ENCODE measurements at places on chromosomes 6 and 20.

DNA sequence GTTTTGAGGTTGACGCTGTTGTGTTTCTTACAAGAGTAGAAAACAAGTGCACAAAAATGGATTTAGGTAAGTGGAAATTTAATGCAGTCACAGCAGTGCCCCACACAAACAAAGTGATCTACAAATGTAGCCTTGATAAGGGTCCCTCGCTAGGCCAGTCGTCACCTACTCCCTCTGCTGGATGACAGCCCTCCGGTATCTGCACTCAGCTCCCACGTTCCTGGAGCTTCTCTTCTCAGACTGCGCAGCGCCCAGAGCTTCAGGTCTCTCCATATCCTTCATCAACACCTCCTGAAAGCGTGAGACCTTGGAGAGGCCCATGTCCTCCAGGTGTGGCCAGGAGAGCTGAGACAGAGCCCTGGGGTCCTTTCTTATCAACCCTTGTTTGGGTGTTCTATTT lies 58.3 kb upstream of the MAP3K4 start:
- no peak for DNase-seq

DNA sequence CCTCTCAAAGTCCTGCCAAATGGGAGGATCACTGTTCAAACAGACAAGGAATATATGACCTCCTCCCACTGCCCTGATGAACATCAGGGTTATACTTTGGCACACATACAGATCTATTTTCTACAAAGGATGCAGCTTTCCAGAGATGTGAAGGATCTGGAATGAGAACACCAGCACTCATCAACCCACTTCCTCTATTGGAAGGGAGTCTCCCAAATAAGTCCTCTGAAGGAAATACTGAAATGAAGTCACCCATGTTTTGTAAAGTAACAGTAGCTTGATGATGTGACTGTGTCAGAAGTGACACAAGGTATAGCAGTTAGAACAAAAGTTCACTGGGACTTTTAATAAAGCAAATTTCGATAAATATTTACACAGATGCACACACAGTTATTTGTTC lies 104.9 kb downstream of the OGFRL1 start:
- no peak for DNase-seq

DNA sequence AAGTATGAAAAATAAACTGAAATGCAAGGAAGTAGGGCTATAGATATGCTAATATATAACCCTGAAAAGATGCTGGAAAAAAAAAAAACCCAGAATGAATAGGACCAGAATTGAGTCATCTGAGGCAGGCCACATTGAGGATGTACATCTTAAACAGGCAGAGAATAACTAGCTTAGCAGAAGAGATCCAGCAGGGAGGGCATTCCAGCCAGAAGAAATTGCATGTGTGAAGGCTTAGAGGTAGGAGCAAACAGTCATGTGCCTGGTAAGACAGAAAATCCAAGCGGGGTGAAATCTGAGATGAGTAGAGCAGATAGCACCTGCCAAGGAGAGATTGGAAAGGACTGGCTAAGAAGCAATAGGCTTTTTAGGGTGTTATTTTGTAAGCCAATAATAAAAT lies 2.6 kb downstream of the COL19A1 start:
- no peak for DNase-seq

DNA sequence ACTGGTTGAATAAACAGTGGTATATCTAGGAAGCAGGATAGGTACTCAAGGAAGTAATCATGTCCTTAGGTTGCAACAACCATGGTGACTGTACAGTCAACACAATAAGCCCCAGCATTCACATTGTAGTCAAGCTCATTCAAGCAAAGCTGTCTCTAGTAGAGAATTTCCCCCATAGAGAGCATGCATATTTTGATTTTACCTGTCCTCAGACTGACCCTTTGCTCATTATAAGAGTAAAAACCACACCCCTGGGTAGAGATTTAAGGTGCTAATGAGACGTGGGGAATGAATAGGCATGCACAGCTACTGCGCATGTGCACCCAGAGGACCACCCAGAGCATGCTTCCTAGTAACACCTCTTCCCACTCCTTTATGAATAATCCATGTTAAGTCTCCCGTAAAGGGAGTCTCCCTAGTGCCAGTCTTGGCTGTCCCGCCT lies 6.1 kb upstream of the RNF8 start:
- no peak for DNase-seq

DNA sequence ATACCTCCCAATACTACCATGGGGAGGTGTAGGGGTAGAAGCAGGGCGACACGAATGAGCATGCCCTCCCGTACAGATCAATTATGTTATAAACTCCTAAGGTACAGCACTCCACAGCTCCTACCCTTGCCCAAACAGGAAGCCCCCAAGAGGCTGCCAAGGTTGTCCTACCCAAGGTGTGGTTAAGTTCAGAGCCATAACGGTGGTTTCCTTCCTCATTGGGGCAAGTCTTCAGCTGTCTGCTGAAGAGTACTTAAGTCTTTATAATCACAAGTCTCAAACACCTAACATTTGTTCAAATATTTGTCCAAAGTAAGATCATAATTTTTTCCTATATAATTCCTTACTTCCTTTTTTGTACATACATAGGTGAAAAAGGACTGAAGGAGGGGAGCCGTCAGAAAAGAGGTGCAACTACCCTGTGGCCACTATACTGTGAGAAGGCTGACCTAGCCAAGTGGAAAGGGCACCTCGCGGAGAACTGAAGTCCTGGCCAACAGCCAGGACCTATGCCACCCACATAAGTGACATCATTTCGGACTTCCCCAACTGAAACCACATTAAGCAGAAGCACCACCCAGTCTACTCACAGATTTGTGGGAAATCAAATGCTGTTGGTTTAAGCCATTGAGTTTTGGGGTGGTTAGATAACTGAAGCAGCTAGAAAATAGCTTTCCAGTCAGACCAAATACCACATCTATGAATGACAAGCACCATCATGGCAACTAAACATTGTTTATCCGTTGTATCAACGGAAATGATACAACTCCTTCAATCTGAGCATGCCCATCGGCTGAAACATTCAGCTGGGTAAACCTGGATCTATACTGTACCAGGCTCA lies 2.9 kb upstream of the RAB22A start:
- peak; percentile 90 for DNase-seq

DNA sequence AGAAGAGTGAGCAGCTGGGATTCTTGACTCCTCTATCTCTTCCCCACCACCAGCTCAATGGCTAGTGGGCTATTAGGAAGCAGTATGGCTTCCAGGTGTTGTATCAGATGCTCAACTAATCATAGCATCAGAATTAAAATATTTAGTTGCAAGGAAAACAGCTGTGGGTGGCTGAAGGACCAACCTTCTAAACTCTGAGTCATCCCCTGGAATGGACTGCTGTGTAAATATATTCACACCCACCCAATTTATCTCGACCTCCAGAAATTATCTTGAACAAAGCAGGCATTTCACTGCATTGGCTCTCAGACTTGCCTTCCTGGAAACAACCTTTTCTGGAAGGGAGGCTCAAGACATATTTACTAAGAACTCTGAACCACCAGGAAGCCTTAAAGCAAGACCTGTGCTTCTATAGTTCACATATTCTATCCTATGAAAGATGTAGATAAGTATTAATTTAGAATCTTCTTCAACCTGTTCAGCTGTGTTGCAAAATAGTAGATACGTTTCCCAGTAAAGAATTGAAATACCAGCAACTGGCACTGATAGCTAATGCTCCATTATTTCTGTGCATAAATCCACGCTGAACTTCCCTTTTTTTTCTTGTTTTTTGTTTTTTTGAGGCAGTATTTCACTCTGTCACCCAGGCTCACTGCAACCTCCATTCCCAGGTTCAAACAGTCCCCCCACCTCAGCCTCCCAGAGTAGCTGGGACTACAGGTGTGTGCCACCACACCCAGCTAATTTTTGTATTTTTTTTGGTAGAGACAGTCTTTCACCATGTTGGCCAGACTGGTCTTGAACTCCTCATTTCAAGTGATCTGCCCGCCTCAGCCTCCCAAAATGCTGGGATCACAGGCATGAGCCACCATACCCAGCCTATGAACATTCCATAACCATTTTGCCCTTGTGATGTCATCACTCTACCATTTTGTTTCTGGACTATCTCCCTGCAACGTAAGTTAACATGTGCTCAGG lies 56.9 kb upstream of the CD2AP start:
- no peak for DNase-seq

DNA sequence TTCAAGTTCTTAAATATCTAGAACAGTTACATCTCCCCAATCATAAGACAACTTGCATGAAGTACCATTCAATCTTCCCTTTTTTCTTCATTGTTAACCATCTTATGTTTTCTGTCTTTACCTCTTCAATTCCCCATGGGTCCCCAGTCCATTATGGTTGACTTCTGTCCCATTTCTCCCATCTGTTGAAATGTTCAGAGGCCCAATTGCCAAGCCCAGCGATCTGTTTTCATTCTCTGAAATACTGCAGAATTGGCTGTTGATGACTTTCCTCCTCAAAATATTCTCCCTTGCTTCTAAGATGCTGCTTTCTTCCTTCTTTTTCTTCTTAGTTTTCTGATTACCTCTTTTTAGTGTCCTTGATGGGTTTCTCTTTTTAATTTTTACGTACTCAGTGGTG lies 26.0 kb downstream of the DSTN start:
- DNase-seq: no peak

DNA sequence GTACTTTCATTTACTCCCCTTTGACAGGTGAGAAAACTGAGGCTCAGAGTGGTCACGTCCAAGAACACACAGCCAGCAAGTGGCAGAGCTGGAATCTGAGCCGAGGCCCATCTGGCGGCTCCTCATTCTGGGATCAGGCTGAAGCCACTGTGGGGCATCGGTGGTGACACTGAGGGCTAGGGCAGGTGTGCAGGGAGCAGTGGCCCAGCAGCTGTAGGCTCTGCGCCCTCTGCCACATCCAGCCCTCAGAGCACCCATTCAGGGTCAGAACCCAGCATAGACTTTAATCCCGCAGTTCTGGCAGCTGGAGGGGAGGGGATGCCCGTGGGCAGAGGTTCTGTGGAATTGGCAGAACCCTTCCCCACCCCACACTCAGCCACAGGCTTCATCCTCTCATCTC lies 210.3 kb downstream of the PREX1 start:
- no peak for DNase-seq

DNA sequence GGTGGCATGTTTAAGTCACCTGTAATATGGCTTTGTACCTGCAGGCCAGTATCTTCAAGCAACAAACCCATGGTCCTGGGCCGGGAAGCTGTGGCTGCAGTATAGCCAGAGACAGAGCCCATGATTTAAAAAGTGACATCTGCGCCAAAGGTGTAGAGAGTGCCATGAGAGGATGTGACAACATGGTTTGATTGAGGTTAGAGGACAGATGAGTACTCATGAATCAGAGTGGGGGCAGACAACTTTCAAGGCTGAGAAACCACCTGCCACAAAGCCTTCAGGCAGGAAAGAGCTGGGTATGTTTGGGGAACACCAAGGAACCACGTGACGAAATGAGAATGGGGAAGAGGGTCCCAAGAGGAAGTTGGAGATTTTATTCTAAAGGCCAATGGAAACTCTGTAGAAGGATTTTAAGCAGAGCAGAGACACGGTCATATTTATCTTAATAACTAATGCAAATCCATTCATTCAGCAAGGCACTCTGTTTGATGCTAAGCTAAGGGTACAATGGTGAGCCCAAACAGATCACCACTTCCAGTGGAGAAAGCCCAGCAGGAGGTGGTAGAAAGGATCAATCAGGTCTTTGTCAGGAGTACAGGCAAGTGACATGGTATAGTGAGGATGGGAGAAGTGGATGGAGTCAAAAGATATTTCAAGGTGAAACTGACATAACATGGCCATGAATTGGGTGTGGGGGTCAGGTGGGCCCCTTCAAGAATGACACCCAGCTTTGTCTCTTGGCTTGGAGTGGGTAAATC lies 3.4 kb upstream of the MICAL1 start:
- DNase-seq: peak; percentile 75

DNA sequence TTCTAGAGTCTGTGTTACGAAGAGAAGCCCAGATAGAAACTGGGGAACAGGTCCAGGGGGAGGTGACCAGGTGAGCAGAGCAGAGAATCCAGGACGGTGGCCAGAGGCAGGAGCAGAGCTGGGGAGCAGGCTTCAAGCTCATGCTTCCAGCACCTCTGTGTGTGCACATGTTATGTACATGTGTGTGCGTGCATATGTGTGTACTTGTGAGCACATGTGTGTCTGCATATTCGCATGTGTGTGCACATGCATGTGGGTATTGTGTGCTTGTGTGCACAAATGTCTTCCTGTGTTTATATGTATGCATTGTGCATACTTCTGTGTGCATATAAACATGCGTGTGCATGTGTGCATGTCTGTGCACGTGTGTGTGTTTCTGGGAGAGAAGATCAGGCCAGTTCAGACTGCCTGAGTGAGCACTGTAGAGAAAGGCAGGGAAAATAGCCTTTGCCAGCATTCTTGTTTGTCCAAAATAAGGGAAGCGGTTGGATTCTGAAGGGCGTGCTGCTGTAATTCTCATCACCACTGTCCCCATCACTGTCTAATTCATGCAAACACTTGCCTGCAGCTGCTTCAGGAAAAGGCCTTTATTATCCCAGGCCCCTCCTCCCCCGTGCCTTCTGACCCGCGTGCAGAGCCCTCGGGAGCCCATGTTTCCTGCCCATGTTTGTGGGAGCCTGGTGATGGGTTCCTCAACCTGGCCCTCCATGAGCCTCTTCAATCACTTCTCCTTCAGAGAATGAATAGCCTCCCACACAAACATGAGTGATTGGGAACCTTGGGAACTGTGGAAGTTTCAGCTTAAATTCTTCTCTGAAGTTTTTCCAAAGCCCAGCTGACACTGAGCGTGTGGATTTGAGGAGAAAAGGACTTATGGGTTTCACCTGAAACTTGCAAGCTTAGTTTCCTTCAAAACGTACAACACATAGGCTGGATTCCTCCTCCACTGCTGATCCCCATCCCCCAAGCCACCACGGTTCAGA lies 161.7 kb upstream of the AFDN start:
- no peak for DNase-seq

- no peak for DNase-seq
Observed at GRCh38 chr20:62792182-62792939, 3.9 kb upstream of the MRGBP start.

GRCh38 chr6:7992002-7992815 lies 72.0 kb downstream of the BLOC1S5 start:
- DNase-seq: no peak

DNA sequence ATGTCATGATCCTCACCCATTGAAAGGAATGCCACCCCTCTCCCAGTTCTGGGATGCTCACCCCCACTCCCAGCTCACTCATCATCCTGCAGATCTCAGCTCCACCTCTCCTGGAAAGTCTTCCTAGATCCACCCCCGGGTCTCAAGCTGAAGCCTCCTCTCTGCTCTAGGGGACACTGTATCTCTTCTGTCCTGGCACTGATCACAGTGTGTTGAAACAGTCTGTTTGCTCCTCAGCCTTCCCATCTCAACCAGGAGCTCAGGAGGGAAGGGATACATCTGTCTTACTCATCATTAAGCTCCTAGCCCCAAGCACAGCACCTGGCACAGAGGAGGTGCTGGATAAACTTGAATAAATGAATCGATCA lies 80.1 kb downstream of the MRPL14 start:
- DNase-seq: no peak

GRCh38 chr6:149089510-149089909 lies 228.0 kb upstream of the TAB2 start:
- DNase-seq: no peak

Data from activated CD4-positive, alpha-beta T cell treated with anti-CD3 and anti-CD28 coated beads, Interleukin-10, Interleukin-2, amounts not matched to agents 100 ng/mL and 50 ng/mL, durations not matched to agents 16 hours and 8 hours (primary cell).